ENCODE measurements at places on chromosomes 7 and 10.

- peak; percentile 77 for DNase-seq
These were observed 26.0 kb downstream of the EN2 start for GRCh38 chr7:155483868-155484325.

DNA sequence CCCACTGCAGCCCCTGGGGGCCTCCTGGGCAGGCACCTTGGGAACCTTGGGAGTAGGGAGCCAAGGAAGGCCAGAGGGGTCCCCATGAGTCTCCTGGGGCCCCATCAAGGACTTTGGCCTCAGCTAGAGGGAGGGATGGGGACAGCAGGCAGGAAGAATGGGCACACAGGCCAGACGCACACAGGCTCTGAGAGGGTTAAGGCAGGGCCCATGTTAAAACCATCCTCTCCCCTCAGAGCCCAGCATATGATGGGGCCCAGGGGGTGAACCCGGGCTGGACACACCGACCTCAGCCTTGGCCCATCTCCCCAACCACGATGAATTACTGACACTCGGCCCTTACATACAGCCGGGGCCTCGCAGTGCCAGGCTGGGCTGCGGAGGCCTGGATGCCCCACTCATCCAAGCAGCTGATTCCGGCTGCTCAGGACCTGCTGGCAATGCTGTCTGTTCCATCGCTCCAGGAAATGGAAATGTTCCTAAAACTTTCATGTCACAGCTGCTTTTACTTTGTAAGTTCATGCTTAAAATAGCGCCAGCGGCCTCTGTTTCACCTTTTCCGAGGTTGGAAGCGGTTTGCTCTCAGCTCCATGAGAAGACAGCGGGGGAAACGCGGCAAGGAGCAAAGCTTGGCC lies 17.3 kb upstream of the INPP5A start:
- DNase-seq: peak; percentile 99

DNA sequence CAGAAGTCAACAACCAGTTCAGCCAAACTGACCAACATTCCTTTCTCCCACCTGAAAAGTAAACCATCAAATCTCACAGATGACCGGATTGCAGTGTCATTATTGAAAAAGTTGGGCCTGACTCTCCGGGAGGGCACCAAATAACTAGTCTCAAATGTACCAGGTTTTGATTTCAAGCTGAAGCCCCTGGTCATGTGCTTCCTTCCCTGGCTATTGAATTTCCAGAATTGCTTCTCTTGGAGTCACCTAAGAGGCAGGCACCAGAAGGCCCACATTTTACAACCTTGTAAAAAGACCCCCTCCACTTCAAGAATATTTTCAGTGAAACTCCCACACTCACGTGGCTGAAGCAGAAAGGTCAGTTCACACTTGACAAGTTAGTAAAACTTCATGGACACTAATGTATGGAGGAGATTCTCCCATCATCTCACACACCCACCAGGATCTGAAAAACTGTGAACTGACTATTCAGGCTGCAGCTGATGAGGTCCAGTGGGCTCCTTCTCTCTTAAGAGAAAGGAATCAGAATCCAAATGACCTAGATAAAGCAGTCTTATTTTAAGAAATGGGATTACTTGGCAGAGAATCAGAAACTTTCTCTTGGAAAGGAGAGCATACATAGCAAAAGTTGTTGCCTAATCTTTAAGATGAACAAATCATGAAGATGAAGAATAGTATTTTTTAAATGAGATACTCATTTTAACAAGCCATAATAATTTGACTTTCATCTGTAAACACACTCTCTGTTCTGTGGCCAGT lies 53.6 kb downstream of the DLD start:
- DNase-seq: peak; percentile 60

GRCh38 chr7:78357709-78358108 lies 559.1 kb downstream of the PHTF2 start:
- DNase-seq: no peak

GRCh38 chr7:113912876-113913275 lies 5.9 kb downstream of the PPP1R3A start:
- peak; percentile 76 for DNase-seq

- no peak for DNase-seq
These were observed 62.3 kb upstream of the FAM133B start for GRCh38 chr7:92652536-92652935.

- DNase-seq: peak; percentile 77
These were observed 30.8 kb upstream of the VSIR start for GRCh38 chr10:71804077-71804476.

GRCh38 chr7:18495412-18496340 lies at the start of gene HDAC9:
TSS of gene HDAC9 (plus strand) at chr7:18495749. CDS start at chr7:18496303, 554 bp downstream.
- peak; percentile 88 for DNase-seq

GRCh38 chr10:70617798-70618568 lies 15.4 kb upstream of the PRF1 start:
- peak; percentile 76 for DNase-seq

DNA sequence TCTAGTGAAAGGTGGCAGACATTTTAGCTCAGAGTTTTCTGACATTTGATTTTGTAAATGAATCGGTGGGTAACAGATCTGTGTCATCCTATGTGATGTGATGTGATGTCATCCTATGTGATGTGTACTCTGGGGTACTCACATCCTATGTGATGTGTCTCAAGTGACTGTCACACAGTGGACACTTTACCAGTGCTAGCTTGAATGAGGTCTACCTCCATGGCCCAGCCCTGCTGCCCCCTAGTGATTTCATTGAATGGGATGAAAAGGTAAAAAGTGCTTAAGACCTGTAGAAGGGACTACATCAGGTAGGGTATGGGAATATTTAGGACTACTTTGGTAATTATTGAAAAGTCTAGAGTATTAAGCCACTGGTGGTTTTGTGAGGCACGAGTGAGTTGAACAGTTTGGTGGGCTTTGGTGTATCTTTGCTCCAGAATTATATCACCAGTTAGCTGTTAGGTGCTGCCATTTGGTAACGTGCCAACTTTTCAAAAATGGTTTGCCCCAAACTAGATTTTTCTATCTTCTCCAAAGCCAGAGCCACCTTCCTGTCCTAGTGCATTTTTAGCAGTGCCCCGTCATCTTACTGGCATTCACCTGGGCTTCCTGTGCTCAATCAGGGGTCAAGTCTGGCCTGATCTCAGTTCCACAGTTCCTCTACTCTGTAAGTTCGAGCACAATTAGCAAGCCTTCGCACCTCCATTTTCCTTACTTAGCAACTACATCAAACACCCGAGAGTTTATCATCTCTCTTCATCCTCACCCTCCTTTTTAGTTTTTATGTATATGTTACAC lies 9.7 kb downstream of the EIF4H start:
- no peak for DNase-seq

- no peak for DNase-seq
These were observed 162.2 kb downstream of the TFEC start for GRCh38 chr7:115868369-115868768.

DNA sequence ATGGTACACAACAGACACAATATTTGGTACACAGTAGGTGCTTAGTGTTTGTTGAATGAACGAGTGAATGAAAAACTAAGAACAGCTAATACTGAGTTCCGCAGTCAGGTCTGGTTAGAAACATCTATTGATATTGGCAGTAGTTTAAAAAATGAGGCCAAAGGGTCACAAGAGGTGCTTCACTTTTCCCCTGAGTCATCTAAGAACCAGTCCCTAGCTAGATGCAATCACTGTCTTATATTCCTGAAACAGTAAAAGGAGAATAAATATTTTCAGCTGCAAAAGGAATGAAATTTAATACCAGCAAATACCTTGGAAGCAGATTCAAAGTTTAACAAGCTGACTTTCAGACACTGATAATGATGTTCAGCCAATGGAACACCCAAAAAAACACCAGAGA lies 54.5 kb downstream of the SCRN1 start:
- no peak for DNase-seq

GRCh38 chr10:130495891-130496636 lies 359.9 kb downstream of the GLRX3 start:
- DNase-seq: no peak

DNA sequence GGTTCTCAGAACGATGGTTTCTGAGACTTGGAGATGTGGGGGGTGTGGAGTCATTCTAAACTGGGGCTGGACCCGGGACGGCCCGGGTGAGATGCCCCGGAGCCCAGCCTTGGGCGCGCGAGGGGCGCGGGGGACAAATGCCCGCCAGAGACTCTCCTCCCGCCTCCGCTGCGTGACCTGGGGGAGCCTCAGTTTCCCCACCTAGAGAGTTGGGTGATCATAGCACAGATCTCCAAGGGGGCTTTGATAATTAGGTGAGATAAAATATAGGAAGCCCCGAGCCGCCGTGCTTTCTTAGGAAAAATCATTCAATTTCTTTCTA lies 658 bp upstream of the FZD8 start:
- DNase-seq: no peak

- DNase-seq: no peak
These were observed 69.1 kb downstream of the MEST start for GRCh38 chr7:130560972-130561371.

GRCh38 chr10:72612203-72612826 lies 13.6 kb downstream of the MICU1 start:
- peak; percentile 56 for DNase-seq

DNA sequence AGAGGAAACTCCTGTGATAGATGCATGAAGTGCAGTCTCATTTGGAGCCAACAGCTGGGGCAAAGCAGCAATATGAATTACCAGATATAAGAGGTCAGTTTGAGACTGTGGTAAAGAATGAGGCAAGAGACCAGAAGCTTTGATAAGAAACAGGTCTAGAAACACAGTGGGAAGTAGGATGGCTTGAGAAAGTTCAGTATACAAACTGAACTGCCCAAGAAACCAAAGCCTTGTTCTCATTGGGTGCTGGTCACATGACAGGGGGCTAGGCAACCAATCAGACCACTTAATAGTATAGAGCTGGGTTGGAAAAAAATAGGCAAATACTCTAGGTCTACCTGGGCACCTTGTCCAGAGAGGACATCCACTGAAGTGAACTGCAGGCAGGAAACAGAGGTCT lies 46.2 kb upstream of the PLCE1 start:
- DNase-seq: no peak

- DNase-seq: no peak
These were observed 35.7 kb upstream of the RHOBTB1 start for GRCh38 chr10:60979667-60980104.

DNA sequence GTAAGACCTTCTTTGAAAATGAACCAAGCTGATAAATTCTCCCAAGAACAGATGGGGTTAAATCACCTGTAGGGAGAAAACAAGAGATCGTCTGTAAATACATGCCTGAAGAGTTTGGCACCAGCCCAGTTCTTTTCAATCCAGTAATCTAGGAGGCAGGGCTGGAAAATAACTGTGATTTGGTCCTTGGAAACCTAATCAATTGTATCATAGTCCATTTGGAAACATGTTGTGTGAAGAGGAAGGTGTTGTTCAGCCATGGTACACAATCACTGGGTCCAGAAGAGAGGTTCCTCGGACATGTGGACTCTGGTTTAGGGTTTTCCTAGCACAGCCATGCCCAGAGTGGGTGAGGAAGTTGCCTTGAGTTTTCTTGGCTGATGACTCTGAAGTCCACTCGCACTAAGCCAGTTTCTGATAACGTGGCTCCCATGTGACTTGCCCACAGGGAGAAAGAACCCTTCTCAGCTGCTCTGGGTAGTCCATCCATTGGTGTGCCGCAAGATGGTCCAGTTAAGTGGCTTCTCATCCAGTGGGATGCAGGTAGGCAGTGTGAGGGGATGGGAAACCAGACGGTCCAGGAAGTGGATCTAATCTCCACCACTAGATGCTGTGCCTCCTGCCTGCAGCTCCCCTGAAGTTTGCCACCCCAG lies 5.1 kb downstream of the BLNK start:
- DNase-seq: no peak

DNA sequence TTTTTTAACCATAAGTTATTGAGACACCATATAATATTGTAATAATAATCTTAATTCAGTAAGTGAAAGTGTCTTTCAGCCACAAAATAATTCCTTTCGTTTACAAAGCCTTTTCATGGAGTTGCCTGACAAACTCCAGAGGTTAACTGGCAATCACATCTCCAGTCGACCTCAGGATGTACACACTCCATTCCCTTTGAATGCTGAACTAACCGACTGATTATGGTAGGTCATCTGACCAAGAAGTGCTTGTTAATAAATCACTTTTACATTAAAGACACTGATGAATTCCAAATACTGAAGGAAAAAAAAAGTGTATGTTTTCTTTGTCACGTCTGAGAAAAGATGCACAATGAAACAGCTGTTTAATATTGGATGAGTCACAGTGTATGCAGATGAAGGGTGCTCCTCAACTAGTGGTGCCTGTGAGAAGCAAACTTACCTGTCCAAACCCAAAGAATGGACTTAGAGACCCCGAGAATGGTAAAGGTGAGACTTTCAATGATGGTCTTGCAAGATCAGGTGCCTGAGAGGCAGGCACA lies 348.1 kb upstream of the VWC2 start:
- DNase-seq: no peak

GRCh38 chr10:121994429-121994941 lies 5.5 kb downstream of the TACC2 start:
- peak; percentile 85 for DNase-seq

GRCh38 chr7:69661342-69661741 lies 63.1 kb downstream of the AUTS2 start:
- DNase-seq: no peak

- DNase-seq: no peak
These were observed 84.6 kb upstream of the UNC5B start for GRCh38 chr10:71127773-71128172.

GRCh38 chr10:43073721-43074120 lies 3.1 kb upstream of the RET start:
- no peak for DNase-seq

Data from muscle of leg (tissue), 16 donors.